ENCODE measurements at places on chromosomes 7 and 10.

- DNase-seq: no peak
These were observed 113.0 kb downstream of the CYP26A1 start for GRCh38 chr10:93186653-93187052.

GRCh38 chr10:24469993-24470392, 253.7 kb downstream of the ARHGAP21 start:
- no peak for DNase-seq

DNA sequence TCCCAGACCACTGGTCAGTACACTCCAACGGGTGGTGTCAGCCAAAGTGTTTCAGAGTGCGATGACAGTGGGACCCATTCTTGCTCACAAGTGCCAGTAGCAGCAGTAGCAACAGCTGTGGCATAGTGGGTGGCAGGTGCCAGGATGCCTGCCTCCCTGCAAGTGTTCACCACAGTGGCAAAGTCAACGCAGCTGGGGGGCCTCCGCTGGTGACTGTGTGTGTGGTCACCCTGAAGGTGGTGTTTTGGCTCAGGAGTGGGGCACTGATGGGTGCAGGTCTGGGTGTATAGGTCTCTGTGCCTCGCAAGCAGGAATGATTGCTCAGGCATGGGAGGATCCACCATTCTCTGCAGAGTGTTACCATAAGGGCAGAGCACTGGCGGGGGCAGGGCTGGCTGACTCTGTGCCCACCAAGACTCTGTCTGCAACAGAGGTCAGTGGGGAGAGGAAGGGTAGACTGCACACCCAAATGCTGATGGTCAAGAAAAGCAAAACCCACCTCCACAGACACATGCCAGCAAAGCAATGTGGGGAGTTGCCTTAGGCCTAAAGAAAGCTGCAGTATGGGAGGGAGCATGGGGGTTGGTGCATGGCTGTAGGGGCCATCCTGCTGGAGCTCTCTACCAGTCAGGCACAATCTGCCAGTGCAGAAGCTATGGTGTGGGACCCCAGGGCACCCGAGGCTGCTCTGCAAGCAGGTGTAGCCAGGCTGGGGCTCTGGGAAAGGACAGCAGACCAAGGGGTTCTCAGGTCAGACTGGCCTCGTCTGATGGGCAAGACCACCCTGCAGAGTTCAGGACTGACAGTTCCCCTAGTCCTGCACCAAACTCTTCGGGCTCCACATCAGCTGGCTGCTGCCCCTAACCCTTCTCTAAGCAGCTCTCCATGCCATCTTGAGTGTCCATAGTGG, 368.1 kb downstream of the CTNNA3 start:
- no peak for DNase-seq

DNA sequence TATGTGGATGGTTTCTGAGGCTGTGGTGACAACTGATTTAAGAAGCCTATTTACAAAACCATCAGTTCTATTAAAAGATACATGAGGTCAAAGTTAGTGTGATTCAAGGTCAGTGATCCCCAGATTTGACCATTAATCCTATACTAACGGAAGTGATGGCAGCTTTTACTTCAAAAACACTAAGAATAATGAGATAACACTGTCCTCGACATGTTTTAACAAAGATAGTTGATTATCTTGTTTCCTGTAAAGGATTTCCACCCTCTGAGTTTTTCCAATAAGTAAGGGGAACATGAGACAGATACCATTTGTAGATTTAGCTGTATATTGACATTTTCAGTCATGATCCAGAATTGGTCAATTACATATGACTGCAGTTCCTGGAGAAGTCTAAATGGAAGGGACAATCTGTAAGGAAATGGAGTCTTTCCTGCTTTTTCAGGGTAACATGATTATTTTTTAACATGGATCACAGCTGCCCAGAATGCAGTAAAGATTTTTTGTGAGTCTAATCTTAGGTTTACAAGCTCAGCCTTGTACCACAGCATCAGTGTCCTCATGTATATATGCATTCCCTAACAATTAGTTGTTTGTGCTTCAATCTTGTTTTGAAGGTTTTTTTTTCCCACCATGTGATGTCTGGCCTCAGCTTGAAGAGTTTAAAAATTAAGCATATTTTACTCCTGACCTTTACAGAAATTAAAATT, 188.0 kb downstream of the PPP1R9A start:
- no peak for DNase-seq

- DNase-seq: no peak
These were observed 675.4 kb upstream of the FOXK1 start for GRCh38 chr7:4006687-4007086.

- no peak for DNase-seq
These were observed 623.1 kb upstream of the MGMT start for GRCh38 chr10:128843972-128844371.

GRCh38 chr7:137682596-137682995, 164.2 kb downstream of the DGKI start:
- DNase-seq: no peak

GRCh38 chr7:91082852-91083495, 181.3 kb upstream of the FZD1 start:
- DNase-seq: peak; percentile 23

DNA sequence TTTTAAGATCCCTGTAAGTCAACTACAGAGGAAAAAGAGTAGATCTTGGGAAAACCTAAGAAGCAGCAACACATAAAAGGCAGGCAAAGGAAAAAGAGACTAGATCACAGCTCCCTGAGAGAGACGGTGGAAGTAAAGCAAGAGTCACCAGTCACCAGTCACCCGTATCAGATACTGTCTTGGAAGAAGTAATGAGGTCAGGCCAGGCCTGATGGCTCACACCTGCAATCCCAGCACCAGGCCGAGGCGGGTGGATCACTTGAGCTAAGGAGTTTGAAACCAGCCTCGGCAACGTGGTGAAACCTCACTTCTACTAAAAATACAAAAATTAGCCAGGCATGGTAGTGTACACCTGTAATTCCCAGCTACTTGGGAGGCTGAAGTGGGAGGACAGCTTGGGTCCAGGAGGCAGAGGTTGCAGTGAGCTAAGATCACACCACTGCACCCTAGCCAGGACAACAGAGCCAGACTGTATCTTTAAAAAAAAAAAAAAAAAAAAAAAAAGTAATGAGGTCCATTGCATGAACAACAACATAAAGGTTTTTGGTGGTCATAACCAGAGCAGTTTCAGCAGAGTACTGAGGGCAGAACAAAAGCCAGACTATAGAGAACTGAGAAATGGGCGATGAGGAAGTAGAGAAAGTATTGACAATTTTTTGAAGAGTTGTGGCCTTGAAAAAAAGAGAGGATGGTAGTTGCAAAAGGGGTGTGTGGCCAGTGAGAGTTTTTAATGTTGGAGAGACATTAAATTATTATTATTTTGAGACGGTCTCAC, 16.9 kb downstream of the ZNF713 start:
- DNase-seq: peak; percentile 59

GRCh38 chr10:27245836-27246235, 5.2 kb upstream of the ACBD5 start:
- DNase-seq: no peak

DNA sequence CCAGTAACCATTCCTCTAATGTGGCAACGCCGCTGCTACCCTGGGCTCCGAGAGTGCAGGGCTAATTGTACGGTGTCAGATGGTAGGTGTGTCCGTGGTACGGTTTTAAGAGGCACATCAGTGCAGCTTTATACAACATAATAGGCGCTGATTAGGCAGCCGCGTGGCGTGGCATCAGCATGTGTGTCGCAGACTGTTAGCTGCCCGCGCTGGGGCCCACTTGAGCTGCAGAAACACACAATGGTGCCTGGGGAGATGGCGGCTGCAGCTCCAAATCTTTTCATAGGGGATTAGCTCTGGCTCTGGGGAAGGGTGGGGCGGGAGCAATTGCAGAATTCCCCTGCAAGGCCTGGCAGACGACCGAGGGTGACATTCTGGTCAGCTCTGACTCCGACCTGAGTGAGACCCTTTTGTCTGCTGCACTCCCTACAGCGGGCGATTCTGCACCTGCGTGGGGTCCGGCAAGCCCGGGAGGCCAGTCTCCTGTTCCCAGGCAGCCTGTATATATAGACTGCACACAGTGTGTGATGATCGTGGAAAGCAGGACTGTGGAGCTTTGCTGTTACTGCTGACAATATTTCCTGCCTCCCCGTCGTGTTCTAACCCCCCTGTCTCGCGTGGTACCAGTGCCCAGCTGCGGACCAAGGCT, 722.7 kb upstream of the CELF2 start:
- no peak for DNase-seq

- no peak for DNase-seq
These were observed 304.6 kb downstream of the PRPF18 start for GRCh38 chr10:13891128-13892000.

- no peak for DNase-seq
These were observed 63.3 kb upstream of the THSD7A start for GRCh38 chr7:11895337-11895736.

DNA sequence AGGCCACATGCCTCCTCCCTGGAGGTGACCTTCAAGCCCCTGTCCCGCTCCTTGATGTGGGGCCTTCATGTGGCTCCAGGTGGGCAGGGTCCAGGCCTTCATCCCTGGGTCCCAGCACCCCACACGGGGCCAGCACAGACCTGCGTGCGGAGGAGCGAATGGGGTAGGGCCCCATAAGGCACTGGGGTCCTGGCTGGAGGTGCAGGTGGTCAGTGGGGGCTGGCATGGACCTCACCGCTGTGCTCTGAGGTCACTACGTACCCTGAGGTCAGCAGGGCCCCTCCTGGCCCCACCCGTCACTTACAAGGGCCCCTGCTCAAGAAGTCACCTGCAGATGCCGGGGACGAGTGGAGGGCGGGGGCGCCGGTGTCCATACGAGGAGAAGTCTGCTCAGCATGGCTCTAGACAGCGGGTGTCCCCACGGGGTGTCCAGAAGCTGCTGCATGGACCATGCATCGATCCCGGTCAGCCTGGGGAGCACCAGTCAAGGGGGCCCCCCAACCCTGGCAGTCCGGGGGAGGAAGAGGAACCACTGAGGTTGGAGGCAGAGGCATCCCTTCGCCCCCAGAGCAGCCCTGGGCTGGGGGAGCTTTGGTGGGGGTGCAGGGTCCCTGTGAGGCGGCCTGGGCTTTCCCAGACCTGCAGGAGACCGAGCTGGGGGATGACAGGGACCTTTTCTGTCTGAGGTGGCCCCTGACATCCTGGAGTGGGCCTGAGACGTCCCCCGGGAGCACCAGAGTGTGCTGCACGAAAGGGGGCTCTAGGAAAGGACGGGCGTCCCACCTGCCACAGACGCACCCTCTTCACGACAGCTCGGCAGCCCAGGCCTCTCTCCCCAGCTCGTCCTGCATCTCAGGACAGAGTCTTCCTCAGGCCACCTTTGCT, 34.6 kb downstream of the UNCX start:
- DNase-seq: no peak

DNA sequence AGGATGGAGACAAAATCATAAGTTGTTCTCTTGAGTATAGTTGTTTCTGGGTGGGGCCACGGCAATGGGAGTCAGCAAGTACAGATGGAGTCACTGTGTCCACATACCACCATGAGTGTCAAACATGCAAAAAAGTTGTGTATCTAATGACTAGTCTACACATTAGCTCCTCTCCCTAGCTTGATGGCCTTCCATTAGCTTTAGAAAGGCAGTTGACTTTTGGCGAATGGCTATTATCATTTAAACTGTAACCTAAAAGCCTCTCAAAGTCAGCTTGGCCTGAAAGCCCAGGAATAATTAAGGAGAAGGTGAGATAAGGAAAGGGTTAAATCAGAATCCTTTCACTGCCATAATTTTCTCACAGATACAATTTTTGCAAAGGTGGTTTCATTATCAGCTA, 95.5 kb upstream of the MEOX2 start:
- DNase-seq: no peak

All from OCI-LY7 (cell line).